Prostate gland (tissue), 2 donors: ENCODE measurements at places on chromosomes 6 and 20.

GRCh38 chr6:71124340-71124739 lies 164.3 kb upstream of the OGFRL1 start:
- H3K27ac ChIP-seq = no peak overlapping the region
- no peaks in the 10 kb centered on the region for H3K4me1 ChIP-seq
- no peaks in the 10 kb centered on the region for H3K27me3 ChIP-seq

DNA sequence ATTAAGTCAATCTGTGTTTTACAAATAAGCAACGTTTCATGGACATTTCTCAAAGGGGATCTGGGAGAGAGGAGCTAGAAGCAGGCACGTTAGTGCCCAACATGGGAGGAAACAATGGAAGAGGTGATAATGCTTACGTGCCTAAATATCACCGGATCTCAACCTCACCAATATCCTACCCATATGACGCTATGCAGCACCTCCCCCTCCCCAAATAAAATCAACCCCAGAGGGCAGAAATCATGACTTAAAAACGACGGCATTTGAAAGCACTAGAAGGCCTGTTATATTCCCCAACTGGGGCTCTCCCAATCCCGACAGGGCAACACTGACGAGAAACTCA lies 425 bp downstream of the HBS1L start:
- H3K4me3 ChIP-seq = peak overlapping the region; percentile 66
- H3K4me1 ChIP-seq = no peaks in the 10 kb centered on the region
- peak; percentile 7 for DNase-seq
- no peaks in the 10 kb centered on the region for H3K27me3 ChIP-seq

DNA sequence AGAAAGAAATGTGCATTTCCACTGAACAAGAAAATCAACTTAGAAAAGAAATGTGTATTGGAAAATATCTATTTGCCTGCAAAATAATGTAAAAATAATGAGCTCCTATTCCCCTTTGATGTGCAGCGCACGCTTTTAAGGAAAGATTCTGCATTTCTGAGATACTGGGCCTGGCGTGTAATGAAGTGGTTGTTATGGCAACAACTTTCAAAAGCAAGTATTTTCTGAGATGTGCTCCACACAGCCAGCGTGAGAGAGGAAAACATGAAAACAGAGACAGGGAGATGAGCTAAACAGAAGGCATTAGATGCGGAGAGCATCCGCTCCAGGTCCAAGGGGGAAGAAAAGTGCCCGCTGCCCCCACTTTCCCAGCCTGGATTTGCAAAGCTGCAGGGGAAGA lies 39.1 kb upstream of the GTSF1L start:
- no peak overlapping the region for H3K4me3 ChIP-seq
- H3K36me3 ChIP-seq = no peaks in the 10 kb centered on the region
- no peak overlapping the region for H3K27ac ChIP-seq
- DNase-seq = no peak
- no peaks in the 10 kb centered on the region for H3K4me1 ChIP-seq
- no peaks in the 10 kb centered on the region for H3K27me3 ChIP-seq

DNA sequence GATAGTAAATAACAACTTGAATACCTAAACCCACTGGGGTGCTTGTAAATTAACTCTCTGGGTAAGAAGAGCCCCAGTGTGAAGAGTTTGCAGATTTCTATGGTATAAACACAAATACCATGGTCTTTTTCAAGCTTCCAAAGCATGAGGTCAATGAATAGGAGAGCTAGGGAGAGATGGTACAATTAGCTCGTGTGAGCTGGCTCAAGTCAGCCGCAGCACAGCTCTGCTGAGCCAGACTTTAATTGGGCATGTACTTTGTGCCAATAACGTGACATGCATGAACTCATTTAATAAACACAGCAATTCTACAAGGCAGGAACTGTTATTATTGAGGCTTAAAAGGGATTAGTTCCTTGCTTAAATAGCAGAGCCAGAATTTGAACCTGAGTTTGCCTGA lies 684.2 kb downstream of the KIF16B start:
- no peak overlapping the region for H3K27ac ChIP-seq
- H3K36me3 ChIP-seq = no peaks in the 10 kb centered on the region
- no peak for DNase-seq
- H3K4me1 ChIP-seq = no peaks in the 10 kb centered on the region

GRCh38 chr6:28585335-28585734 lies 59.7 kb downstream of the GPX5 start:
- no peak for DNase-seq
- H3K27me3 ChIP-seq = no peaks in the 10 kb centered on the region
- H3K4me3 ChIP-seq = no peak overlapping the region
- H3K27ac ChIP-seq = no peak overlapping the region
- no peaks in the 10 kb centered on the region for H3K36me3 ChIP-seq
- no peaks in the 10 kb centered on the region for H3K4me1 ChIP-seq

DNA sequence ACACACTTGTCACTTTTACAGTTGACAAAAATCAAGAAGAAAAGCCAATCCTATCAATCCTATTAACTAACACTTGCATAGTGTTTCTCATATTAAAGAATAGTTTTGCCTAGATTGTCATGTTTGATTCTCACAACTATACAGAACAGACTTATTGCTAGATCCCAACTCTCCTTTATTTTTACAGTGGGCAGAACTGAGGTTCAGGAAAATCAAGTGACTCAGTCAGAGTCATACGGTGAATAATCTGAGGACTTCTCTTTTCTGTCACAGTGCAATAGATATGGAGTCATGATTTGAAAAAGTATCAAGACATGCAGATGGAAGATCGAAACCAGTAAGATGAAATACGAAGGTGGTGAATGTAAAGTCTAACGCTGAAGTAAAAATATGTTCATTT lies 195.1 kb upstream of the CITED2 start:
- no peaks in the 10 kb centered on the region for H3K4me1 ChIP-seq
- DNase-seq = no peak
- H3K27ac ChIP-seq = no peak overlapping the region
- H3K36me3 ChIP-seq = no peaks in the 10 kb centered on the region
- H3K4me3 ChIP-seq = no peak overlapping the region

GRCh38 chr6:13413900-13414555 lies 73.4 kb downstream of the GFOD1 start:
- no peaks in the 10 kb centered on the region for H3K4me1 ChIP-seq
- H3K36me3 ChIP-seq = no peaks in the 10 kb centered on the region
- DNase-seq = no peak
- H3K27me3 ChIP-seq = no peaks in the 10 kb centered on the region
- no peak overlapping the region for H3K27ac ChIP-seq

DNA sequence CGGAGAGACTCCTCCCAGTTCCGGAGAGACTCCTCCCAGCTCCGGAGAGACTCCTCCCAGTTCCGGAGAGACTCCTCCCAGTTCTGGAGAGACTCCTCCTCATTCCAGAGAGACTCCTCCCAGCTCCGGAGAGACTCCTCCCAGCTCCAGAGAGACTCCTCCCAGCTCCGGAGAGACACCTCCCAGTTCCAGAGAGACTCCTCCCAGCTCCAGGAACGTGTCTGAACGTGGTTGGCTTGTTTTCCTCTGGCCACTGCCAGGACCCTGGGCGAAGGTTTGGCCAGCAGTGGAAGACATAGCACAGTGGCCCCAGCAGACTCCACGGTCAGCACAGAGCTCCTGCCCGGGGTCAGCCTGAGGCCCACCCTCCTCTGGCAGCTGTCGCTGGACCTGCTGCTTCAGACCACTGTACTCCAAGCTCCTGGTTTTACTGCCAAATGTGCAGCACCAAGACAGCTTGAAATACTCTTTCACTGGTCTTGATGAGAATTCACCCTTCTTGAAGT lies 122.3 kb upstream of the AFDN start:
- no peaks in the 10 kb centered on the region for H3K27me3 ChIP-seq
- H3K36me3 ChIP-seq = no peaks in the 10 kb centered on the region
- DNase-seq = no peak
- H3K4me1 ChIP-seq = no peaks in the 10 kb centered on the region

DNA sequence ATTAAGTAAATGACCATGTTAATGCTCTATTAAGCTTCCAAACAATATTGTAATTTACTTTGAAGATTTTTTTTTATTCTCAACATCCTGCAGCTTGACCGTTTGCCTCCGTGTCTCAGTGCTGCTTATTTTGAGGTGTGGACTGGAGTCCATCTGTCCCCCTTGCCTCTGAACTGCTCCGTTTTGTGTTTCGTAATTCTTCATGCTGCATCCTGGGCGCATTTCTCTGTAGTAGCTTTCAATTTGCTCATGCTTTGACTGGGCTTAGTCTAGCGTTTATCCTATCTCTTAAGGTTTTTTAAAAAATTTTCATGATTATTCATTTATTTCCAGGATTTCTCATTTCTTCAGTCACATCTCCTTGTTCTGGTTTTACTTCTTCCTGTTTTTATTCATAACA lies 37.8 kb downstream of the PTPN1 start:
- no peak overlapping the region for H3K4me3 ChIP-seq
- no peaks in the 10 kb centered on the region for H3K27me3 ChIP-seq
- no peaks in the 10 kb centered on the region for H3K36me3 ChIP-seq

DNA sequence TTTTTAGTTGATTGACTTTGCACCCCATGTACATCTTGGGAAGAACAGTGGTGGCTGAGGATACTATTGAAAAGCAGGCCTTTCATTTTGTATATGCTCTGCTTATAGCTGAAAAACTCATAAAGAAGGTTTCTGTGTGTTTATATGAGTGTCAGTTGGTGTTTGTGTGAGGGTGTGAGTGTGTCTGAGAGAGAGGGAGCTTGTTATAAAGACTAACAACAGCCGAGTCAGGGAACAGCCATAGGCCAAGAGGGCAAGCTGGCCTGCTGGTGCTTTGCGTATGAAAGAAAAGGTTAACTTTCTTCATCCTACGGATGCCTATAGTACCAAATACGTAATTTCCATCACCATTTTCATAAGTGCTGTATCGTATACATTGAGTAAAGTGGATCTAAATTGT lies 88.3 kb downstream of the MTHFD1L start:
- no peaks in the 10 kb centered on the region for H3K27me3 ChIP-seq
- DNase-seq = no peak
- H3K27ac ChIP-seq = no peak overlapping the region

- no peak for DNase-seq
- no peak overlapping the region for H3K4me3 ChIP-seq
These were observed 15.3 kb upstream of the BPIFB1 start for GRCh38 chr20:33267701-33268100.

- H3K4me1 ChIP-seq = peaks cover 28% of the 10 kb centered on the region
- H3K4me3 ChIP-seq = no peak overlapping the region
- DNase-seq = no peak
These were observed 3.1 kb downstream of the TRAF3IP2 start for GRCh38 chr6:111602481-111603011.

- peaks cover 12% of the 10 kb centered on the region for H3K36me3 ChIP-seq
- no peak for DNase-seq
- peaks cover 4% of the 10 kb centered on the region for H3K4me1 ChIP-seq
These were observed 52.7 kb downstream of the GNAS start for GRCh38 chr20:58905236-58905635.

DNA sequence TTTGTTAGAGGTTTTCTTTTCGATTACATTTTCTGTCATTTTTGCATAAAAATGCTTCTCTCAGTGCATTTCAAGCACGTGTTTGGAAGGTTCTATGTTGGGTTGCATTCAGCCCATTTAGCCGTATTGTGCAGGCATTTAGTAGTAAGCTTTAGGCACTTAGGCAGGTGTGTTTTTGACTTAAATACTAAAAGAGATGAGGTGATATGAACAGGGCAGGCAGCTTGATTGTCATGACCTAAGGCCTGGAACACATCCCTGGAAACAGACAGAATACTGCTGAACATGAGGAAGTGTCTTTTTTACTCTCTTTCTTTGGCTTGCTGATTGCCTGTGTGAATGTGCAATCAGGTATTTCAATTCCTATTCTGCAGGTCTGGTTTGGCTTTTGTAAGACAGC lies 610.5 kb upstream of the MAN1A1 start:
- no peak overlapping the region for H3K4me3 ChIP-seq
- no peak for DNase-seq
- H3K36me3 ChIP-seq = no peaks in the 10 kb centered on the region
- H3K27me3 ChIP-seq = no peaks in the 10 kb centered on the region
- no peak overlapping the region for H3K27ac ChIP-seq
- no peaks in the 10 kb centered on the region for H3K4me1 ChIP-seq

DNA sequence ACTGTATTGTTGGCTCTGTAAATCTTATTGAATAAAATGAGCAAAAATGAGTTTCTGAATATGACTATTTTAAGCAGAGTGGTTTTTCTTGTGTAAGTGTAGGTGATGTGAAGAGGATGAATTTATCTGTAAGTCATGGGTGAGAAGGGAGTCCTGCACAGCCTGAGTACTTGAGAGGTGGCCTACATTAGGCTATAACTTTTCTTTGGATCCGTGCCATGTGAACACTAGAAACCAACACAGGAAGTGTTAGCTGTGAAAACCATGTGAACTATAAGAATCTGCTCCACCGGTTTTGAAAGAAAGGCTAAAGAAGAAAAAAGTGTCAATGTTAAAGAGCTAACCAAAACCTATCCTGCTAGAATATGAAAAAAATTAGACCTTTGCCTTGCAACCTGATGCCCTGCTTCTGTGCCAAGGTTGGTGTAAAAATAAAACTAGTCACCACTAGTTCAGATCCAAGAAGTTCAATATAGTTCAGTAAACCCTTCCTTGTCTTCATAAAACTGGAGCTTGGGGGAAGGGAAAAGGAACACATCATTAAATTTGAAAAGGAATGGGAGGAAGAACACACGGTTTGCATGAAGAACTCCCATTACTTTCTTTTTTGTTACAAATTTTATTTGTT lies 21.3 kb downstream of the PLCB1 start:
- no peaks in the 10 kb centered on the region for H3K27me3 ChIP-seq
- H3K27ac ChIP-seq = no peak overlapping the region
- DNase-seq = peak; percentile 13
- H3K36me3 ChIP-seq = no peaks in the 10 kb centered on the region
- peaks cover 7% of the 10 kb centered on the region for H3K4me1 ChIP-seq

DNA sequence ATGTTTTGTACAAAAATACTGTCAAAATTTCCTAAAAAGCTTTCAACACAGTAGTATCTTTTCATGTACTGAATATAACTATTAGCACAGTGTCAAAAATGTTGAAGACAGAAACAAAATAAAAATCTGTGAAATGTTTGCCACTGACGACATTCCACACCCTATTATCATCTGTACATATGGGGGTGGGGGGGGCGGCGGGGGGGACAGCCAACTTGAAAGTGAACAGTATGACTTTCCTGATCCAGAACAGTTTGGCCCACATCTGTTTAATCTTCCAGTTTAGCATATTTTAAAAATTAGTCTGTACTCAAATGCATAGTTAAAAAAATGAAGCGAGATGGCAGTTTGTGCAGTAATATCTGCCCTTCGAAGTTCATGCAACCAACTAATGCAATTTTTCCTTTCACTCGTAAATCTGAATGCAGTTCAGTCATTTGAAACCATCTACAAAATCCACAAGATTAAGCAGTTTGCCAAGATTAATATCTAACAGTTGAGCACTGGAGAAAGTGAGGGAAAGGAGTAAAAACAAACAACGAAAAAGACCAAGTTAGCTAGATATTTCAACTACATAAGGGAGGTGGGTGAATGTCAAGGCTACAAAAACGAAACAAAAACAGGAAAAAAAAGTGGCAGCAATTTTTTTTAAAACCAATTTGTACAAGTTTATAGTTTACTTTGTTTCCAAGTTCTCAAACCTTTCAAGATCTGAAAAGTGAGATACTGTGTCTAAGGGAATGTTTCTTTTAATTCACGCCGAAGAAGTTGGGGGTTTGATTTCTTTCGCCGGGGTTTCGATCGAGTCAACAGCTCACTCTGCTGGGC lies 1.9 kb downstream of the CITED2 start:
- peak overlapping the region; percentile 95 for H3K27ac ChIP-seq
- no peaks in the 10 kb centered on the region for H3K27me3 ChIP-seq
